ENCODE measurements at places on chromosomes 7 and 10. TPM values are rescaled to one million over a fixed set of nuclear protein-coding genes. Genes with fewer than 3 reads are reported as not detected.

- DNase-seq: no peak
Observed at GRCh38 chr10:110017907-110018306, 10.1 kb downstream of the ADD3 start.

DNA sequence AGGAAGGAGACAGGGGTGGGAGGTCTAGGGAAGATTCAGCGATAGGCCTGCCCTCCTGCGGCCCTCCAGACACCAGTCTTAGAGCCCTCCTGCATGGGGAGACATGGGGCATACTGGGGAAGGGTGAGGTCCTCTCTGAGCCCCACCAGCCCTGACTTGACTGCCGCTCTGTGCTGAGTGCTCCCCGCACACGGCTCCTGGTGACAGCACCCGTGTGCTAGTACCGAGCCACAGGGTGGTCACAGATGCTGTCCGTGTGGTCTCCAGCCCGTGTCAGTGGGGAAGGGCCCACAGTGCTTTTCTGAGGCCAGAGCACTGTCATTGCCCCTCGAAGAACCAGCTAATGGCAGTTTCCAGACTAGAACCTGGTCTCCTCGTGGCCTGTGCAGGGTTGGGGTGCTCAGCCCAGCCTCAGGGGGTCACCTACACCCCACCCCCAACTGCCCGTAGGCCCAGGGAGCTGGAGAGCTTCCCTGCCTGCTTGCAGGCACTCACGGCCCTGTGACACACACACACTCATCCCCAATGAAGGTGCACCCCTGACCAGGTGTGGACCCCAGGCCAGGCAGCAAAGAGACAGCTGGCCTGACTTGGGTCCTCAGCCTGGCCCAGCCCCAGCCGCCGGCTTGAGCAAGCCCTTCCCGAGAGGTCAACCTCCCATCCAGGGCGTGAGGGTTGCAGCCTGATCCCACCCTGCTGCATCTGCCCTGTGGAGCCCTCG, 86.0 kb upstream of the RET start:
- DNase-seq: no peak

DNA sequence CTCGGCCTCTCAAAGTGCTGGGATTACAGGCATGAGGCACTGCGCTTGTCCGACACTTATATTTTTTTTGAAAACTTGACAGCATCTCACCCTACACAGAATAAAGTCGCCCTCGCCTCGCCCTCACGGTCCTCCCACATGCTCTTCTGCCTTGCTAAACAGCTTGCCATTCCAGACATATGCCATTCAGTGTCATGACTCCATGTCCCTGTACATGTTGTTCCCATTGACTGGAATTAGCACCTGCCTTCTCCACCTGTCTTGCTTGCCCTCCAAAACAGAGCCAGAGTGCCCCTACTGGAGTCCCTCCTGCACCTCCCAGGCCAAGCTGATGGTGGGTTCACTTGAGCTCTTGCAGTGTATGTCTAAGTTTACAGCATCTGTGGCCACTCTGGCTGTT, 6.2 kb downstream of the NIPSNAP2 start:
- DNase-seq: no peak

GRCh38 chr10:92239151-92239599, 51.7 kb downstream of the CPEB3 start:
- no peak for DNase-seq

- DNase-seq: no peak
Observed at GRCh38 chr7:82360591-82361368, 82.8 kb downstream of the CACNA2D1 start.

DNA sequence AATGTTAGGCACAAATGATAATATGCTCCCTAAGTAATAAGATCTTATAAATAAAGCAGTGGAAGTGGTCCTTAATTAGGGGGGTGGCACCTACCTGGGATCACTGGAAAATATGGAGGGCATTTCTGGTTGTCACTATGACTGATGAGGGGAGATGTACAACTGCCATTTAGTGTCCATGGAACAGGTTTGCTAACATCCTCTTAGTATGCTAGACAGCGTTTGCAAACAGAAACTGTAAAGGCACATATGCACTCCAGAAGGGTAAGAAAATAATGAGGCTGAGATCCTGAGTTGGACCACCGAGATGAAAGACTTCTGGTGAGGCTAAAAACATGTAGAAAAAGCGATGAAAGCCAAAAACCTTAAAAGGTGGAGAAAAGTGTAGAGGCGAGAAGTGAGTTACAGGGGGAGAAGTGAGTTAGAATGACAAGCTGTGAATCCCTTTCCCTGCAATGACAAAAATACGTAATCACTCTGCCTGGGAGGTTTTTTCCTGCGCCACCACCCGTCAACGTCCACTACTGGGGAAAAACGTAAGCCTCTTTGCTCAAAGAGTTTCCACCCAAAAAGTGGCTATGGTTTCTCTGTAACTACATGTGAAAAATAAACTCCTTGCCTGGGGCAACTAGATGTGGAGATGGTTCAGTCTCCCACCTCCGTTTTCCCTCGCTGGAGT, 767 bp downstream of the KRIT1 start:
- DNase-seq: no peak

GRCh38 chr7:12638851-12639456, 48.5 kb upstream of the ARL4A start:
- no peak for DNase-seq

- no peak for DNase-seq
Observed at GRCh38 chr10:62811159-62811875, 4.8 kb downstream of the EGR2 start.

DNA sequence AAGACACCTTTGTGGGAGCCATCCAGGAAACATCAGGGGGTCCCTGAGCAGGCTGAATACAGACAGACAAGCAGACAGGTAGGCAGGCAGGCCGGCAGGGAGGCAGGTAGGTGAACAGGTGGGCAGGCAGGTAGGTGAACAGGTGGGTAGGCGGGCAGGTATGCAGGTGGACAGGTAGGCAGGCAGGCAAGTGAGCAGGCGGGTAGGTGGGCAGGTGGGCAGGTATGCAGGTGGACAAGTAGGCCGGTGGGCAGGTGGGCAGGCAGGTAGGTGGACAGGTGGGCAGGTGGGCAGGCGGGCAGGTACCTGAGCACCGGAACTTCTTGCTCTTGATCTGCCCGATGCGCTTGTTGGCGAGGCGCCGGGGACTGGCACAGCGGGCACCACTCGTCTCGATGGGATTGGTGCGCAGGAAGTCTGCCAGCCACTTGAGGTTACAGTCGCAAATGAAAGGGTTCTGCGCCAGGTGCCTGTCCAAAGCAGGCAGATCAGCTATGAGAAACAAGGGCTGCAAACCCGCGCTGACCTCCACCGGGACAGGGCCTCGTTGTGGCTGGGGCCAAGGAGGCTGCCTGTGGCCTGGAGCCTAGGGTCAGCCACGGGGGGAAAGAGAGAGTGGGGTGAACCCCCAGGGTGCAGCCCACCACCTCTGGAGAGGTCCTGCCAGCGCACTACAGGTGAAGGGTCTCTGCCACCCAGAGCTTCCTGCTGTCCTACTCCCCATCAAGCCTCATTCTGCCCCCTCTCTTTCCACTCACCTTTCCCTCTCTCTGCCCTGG, 136.9 kb downstream of the SLIT1 start:
- no peak for DNase-seq

- no peak for DNase-seq
Observed at GRCh38 chr10:132589015-132589414, 51.4 kb downstream of the INPP5A start.

DNA sequence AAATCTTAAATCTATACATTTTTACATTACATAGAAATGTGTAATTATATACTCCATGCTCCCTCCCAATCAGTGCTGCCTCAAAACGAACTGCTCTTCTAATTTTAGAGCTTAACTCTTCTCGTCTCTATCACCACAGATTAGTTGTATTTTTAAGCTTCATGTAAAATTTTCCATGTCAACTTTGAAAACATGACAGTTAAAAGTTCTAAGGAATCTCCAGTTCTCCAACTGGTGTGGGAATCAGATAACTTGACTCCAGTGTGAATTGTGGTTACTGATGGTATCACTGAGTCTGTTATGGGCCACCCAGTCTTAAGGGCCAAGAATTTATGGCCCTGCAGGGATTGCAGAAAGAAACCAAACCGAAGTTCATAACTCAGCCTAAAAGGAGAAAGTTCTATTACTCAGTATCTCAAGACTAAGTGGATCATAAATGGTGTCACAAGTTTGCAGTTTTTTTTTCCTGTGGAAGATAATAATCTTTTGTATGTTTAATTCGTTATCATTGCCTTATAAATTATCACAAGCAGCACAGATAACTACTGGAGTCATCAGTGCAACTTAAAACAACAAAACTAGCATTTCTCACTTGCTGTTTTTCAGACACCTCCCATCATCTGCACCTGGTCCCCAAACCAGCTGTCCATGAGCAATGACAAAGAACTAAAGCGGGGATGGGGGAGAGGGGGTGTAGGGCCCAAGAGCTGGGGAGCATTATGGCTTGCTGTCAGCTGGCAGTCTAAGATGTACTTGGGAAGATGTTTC, 31.5 kb upstream of the KMT2E start:
- no peak for DNase-seq

DNA sequence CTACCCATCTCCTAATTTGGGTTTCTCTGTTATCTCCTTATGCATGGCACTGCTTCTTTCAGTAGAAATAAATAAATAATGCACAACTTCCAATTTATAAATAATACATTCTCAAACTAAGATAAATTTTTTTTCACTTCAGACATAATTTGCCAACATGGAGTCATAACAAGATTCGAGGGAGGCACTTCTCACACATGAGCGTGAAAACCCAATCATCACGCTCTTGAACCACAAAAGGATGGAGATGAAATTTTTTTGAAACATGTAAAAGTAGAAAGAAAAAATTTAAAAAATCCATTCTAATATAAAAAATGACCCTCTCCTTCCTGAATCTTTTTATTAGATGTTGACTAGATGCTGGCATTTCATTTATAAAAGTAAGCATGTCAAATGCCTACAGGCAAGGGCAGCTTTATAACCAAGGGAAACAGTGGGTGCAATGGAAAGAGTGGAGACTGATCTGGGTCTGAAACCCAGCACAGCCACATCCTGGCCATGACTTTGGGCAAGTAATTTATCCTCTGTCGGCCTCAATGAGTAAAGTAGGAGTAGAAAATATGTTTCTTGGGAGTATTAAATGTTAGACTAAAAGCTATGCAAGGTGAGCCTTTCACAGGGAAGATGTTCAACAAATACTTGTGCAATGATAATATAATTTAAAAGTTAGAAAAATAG, 185.0 kb downstream of the STK31 start:
- DNase-seq: no peak

DNA sequence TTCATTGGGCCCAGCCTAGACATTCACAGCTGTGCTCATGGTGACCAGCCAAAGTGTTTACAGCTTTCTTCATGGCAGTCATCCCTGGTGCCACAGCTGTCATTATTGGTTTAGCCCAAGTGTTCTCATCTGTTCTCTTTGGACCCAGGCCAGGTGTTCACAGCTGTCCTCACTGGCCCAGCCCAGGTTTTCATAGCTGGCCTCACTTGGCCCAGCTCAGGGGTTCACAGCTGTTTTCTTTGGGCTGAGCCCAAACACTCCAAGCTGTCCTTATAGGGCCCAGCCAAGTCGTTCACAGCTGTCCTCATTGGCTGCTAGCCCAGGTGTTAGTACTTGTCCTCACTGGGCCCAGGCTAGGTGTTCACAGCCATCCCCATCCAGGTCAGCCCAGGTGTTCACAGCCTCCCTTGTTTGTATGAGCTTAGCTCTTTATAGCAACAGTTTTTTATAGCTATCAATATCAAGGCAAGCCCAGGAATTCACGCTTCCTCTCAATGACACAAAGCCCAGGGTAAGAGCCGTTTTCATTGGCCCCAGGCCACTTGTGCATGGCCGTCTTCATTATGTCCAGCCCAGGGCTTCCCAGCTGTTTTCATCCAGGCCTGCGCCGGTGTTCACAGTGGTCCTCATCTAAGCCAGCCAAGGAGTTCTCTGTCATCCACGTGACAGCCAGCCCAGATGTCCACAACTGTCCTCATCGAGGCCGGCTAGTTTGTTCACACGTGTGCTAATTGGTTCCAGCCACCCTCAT, 11.6 kb downstream of the FRG2B start:
- no peak for DNase-seq

GRCh38 chr10:129780198-129780597, 183.9 kb downstream of the EBF3 start:
- DNase-seq: no peak

DNA sequence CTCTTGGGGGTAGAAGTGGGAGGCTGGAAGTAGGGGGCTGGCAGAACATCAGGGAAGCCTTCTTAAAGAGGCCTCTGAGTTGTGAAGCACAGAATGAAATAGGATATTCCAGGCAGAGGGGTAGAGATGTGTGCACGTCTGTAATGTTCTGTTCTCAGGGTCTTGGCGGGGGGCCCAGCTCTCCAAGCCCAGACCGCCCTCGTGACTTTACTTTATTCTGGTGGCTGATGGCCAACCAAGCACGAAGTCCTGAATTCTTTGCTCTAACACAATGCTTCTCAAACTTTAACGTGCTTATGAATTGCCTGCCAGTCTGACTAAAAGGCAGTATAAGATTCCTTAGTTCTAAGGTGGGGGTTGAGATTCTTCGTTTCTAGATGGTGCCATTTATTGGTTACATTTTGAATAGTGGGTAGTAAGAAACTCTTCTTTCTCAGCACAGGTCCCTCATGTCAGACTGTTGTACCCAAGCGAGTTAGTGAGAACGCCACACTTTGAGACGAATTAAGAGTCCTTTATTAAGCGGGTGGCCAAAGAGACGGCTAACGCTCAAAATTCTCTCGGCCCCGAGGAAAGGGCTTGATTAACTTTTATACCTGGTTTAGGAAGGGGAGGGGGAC, 8.2 kb downstream of the PRXL2A start:
- peak; percentile 71 for DNase-seq

GRCh38 chr7:8536431-8536830, 103.0 kb downstream of the NXPH1 start:
- DNase-seq: no peak

DNA sequence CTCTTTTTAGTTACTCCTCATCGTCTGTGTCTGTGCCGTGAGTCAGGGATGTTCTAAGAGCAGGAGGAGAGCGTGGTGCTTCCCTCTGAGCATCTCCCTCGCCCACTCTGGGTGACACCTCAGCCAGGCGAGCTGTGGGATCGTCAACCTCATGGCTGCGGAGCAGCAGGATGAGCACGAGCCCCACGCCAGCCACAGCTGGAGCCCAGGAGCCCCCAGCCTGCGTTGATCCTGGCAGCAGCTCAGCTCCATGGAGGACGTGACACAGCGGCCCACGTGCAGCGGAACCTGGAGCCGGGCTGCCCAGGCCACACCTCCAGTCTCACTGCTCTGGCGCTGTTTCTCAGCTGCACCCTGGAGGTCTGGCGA, 512.0 kb downstream of the PTPRN2 start:
- no peak for DNase-seq

DNA sequence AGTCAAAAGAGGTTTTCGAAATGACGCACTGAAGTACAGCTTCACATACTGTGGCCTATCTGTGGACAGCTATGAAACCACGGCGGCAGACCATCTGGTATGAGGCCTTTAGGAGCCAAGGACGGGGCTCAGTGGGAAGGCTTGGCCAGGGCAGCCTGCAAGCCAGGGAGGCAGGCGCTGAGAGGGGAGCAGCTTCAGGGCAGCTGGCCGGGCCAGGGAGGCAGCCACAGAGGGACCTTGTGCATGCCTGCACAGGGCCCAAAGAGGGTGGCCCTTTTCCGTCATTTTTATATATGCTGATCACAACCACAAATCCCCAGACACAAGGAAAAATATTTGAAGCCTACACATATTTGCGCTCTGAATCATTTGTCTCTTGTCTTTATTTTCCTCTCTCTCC, 13.5 kb downstream of the CALD1 start:
- no peak for DNase-seq

The STEAP1B gene
- 1.3 TPM for polyA plus RNA-seq

The NRF1 gene
- 21.8 TPM for polyA plus RNA-seq

The UNCX gene
- polyA plus RNA-seq: 15.0 TPM

The GDF2 gene
- polyA plus RNA-seq: not detected

Measured in renal pelvis (tissue), 12 donors.